Left renal pelvis (tissue), 4 donors: ENCODE measurements at places on chromosomes 6 and 20. TPM values are rescaled to one million over a fixed set of nuclear protein-coding genes. Genes with fewer than 3 reads are reported as not detected.

Gene OR2B6
- not detected for polyA plus RNA-seq

Gene OXT
- polyA plus RNA-seq, result 0.93 TPM

Gene RAET1G
- 0.99 TPM for polyA plus RNA-seq

Gene MYCT1
- polyA plus RNA-seq, result 15.3 TPM

Gene SMLR1
- 0.46 TPM for polyA plus RNA-seq

Gene NR2E1
- 0.05 TPM for polyA plus RNA-seq

Gene PLEKHG1
- 45.2 TPM for polyA plus RNA-seq

Gene ANKEF1
- 8.3 TPM for polyA plus RNA-seq

Gene OLIG3
- polyA plus RNA-seq, result not detected

Gene SLC35B3
- 35.0 TPM for polyA plus RNA-seq

DNA sequence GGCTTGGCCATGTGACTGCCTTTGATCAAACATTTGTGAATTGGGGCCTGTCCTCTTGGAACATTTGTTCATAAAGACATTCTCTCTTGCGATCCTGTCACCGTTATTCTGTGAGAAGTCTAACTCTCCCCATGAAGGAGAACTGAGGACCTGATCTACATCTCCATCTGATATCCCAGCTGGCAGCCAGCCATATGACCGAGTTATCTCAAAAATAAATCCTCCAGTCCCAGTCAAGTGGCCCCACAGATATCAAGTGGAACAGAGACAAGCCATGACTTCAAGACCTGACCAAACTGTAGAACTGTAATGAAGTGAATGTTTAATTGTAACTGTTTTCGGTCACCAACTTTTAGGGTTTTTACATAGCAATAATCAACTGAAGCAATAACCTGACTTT is 25.7 kb downstream of the SNX3 start:
- no peak for DNase-seq

GRCh38 chr20:37901654-37902503 is 1.0 kb upstream of the VSTM2L start:
- no peak for DNase-seq

- no peak for DNase-seq
Measured at GRCh38 chr6:144144996-144145395, 5.3 kb upstream of the STX11 start.

DNA sequence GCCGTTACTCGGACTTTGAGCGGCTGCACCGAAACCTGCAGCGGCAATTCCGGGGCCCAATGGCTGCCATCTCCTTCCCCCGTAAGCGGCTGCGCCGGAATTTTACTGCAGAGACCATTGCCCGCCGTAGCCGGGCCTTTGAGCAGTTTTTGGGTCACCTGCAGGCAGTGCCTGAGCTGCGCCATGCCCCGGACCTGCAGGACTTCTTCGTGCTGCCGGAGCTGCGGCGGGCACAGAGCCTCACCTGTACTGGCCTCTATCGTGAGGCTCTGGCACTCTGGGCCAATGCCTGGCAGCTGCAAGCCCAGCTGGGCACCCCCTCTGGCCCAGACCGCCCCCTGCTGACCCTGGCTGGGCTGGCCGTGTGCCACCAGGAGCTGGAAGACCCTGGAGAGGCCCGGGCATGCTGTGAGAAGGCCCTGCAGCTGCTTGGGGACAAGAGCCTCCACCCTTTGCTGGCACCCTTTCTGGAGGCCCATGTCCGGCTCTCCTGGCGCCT is 7.2 kb downstream of the SNX21 start:
- DNase-seq, result no peak

DNA sequence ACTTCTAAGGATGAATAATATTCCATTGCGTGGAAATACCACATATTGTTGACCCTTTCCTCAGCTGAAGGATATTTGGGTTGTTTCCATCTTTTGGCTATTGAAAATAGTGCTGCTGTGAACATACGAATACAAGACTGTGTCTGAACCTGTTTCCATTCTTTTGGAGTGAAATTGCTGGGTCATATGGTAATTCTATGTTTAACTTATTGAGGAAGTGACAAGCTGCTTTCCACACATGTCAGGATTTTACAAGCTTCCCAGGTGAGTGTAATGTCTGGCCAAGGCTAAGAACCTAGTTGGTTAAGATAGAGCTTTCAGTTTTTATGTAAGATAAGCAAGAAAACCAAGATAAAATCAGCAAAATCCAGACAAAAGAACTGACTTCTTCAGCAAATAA is 48.8 kb downstream of the PPP1R3G start:
- DNase-seq, result no peak

- DNase-seq, result no peak
Measured at GRCh38 chr6:95094751-95095663, 482.3 kb upstream of the MANEA start.

DNA sequence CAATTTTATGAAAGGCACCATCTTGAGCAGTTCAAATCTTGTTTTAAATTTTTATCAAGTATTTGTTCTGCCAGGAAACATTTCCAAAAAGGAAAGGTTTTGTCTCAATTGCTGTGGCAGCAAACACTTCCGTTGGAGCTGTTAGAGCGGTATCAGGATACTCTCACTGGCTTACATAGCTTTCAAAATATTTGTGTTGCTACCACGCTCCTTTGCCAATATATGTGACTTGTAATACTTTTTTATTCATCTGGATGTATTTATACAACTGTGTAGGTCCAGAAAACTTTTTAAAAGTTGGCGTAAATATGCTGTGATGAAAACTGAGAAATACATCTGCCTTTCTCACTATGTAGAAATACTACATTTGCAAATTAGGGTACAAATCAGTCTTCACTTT is 37.8 kb upstream of the NHSL1 start:
- DNase-seq, result no peak

DNA sequence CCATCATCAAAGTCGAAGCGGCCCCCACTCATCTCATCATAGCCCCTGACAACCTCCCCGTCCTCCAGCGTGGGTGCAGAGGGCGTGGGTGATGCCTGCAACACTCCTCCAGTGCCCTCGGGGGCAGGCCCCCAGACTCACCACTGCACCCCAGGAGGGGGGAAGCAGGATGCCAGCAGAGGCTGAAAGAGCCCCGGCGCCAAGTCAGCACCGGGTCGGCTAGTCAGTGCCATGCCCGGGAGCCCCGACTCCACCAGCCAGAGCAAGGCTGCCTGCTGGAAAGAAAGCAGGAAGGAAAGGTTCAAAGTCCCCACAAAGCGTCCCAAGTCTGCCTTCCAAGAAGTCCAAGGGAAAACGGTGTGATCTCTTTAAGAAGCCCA is 324 bp downstream of the JPH2 start:
- DNase-seq, result no peak

DNA sequence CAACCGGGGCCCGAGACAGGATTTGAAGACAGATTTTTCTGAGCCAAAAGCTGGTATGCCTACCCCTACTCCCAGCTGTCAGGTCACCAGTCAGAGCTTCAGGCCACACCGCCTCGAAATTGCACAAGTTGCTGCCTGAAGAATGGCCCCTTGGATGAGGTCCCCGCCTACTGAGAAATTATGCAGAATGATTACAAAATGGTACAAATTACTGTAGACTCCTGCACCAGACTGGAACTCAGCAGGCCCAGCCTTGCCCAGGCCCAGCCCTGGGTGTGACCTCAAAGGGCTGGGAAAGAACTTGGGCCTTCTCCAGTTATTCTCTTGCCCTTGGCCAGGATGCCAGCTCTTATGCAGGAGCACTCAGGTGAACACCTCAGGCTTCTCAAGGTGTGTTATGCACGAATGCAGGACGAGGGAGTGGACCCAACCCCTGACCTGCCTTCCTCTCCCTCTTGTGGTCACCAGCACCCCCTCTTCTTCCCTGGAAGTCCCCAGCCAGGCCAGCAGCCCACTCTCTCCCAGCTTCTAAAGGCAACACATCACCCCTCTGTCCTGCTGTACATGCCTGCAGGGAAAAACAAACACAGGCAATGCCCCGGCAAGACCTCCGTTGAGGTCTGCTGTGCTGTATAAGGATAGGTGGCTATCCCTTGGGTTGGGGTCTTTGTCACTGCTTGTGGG is 88.7 kb upstream of the NAA20 start:
- no peak for DNase-seq

- DNase-seq, result no peak
Measured at GRCh38 chr20:46798430-46798829, 89.0 kb downstream of the SLC2A10 start.

- peak; percentile 70 for DNase-seq
Measured at GRCh38 chr6:32868257-32868788, 14.3 kb downstream of the PSMB9 start.

- DNase-seq, result no peak
Measured at GRCh38 chr6:143141442-143141841, 80.8 kb downstream of the AIG1 start.

DNA sequence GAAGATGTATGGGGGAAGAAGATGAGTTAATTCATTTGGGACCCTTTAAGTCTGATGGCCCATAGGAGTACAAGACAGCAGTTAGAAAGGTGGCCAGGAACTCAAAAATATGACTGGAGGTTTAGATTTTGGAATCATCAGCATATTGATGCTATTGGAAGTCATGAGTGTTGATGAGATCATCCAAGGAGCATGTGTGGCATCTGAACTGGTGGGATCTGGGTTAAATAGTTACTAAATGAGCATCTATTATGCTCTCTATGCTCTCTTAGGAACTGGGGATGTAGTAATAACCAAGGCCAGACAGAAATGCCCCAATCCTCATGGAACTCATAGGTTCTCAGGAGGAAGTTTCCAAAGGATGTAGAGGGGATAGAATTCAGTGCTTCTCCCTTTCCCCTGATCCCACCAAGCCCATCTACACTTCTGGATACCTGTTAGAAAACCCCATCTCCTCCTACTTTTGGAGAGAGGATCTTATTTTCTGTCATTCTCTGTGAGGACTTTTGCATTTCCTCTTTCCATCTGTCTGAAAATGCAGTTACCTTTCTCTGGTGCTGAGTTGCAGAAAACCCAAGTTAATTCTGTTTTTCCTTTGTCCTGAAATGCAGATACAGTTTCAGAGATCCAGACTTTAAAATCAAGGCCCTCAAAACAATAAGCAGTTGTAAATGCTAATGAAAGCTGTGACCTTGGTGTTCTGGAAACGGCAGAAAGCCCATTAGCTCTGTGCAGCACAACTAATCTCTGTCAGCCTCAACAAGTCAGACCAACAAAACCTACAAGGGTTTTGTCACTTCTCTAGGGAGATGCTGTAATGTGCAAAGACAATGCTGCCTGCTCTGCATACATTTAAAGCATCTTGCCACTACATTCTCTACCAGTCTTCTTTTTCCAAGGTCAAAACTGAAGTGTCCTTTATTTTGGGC is 65.8 kb downstream of the TBC1D7 start:
- no peak for DNase-seq

DNA sequence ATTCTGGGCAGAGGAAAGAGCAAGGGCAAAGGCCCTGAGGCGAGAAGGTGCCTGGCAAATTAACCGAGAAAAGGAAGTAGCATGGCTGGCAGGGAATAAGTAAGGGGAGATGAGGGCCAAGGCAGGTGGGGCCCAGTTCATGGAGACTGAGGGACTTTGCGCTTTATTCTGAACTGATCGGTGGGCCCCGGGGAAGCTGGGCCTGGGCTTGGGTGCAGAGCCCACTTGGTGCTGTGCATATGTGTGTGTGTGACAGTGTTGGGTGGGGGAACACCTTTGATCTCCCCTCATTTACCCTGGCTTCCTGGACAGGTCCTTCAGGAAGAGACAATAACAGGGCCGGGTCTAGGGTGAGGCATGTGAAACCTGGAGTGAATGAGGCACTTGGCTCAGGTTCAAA is 2.9 kb upstream of the MDFI start:
- DNase-seq, result no peak

DNA sequence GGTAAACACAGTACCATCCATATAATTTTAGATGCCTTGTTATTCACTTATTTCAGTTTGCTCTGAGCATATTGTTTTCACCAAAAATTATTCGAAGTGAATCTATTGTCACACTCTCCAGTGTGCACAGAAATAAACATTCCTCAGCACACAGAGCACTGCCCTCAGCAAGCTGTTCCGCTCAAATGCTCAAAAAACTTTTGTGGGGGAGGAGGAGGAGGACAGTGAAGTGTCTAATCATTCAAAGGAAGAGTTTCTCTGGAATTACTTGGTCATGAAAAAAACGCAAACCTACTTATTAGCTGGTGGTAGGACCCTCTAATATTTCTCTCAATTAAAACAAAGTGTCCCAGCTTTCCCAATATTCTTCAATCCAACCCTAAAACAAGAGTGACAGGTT is 88.3 kb downstream of the DTNBP1 start:
- DNase-seq, result peak; percentile 57

DNA sequence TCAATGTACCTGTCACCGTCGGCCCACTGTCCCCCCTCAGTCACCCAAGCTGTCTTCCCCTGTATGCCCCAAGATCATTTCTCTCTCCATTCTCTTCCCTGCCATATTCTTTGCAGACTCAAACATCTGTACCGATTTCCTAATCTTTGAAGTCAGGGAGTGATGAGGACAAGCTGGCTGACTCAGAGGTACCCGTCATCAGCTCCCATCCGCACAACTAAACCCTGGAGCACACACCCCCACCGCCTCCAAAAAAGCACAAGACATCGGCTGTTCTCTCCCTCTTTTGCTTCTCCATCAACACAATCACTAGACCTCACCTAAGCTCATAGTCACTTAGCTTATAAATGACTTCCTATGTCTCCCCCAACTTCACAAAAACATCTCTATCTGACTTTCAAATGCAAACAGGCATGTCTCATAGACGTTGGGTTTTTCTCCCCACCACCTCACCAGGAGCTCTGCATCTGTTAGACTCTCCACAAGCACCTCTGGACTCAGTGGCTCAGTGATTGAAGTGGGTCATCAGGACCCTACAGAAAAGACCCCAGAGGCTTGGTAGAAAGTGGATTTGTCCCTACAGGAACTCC is 11.5 kb upstream of the NFATC2 start:
- DNase-seq, result no peak

GRCh38 chr6:153816366-153816765 is 222.7 kb upstream of the OPRM1 start:
- DNase-seq, result no peak

DNA sequence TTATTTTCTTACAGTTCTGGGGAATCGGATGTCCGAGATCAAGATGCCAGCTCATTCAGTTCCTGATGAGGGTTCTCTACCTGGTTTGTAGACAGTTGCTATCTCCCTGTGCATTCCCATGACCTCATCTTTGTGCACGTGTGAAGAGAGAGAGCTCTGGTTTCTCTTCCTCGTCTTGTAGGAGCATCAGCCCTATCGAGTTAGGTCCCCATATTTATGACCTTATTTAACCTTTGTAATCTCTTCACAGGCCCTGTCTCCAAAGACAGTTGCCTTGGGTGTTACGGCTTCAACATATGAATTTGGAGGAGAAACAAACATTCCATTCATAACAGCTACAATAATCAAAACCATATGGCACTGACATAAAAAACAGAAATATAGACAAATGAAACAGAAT is 455.3 kb downstream of the HACE1 start:
- no peak for DNase-seq

- no peak for DNase-seq
Measured at GRCh38 chr20:34311118-34312023, 8.2 kb upstream of the AHCY start.

DNA sequence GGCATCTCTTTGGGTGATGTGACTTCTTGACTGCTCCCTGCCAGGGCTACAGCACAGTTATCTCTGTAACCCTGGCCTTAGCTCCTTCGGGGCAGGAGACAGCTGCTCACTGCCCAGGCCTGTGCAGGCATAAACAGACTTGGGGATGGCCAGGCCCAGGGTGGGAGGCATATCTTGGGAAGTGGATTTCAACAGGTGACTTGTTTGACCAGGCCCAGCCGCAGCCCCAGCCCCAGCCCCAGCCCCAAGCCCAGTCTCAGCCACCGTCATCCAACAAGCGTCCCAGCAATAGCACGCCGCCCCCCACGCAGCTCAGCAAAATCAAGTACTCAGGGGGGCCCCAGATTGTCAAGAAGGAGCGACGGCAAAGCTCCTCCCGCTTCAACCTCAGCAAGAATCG is 7.5 kb downstream of the MEA1 start:
- DNase-seq, result no peak

- DNase-seq, result no peak
Measured at GRCh38 chr20:51486197-51487005, 56.1 kb downstream of the NFATC2 start.
